H1 (cell line): ENCODE measurements at places on chromosomes 16 and 17.

GRCh38 chr16:50802961-50803360 is 61.1 kb downstream of the CYLD start:
- no peak overlapping the region for H3K27ac ChIP-seq
- no peak for DNase-seq
- no peak overlapping the region for H3K4me3 ChIP-seq
- peaks cover 3% of the 10 kb centered on the region; the same call in 1 of the 2 replicates for H3K4me1 ChIP-seq

GRCh38 chr17:59785091-59785799 is 77.8 kb downstream of the VMP1 start:
- H3K27ac ChIP-seq, result no peak overlapping the region
- no peaks in the 10 kb centered on the region for H3K36me3 ChIP-seq
- no peak for DNase-seq
- H3K4me1 ChIP-seq, result peaks cover 9% of the 10 kb centered on the region; the same call in 1 of the 2 replicates
- no peak overlapping the region for H3K4me3 ChIP-seq

DNA sequence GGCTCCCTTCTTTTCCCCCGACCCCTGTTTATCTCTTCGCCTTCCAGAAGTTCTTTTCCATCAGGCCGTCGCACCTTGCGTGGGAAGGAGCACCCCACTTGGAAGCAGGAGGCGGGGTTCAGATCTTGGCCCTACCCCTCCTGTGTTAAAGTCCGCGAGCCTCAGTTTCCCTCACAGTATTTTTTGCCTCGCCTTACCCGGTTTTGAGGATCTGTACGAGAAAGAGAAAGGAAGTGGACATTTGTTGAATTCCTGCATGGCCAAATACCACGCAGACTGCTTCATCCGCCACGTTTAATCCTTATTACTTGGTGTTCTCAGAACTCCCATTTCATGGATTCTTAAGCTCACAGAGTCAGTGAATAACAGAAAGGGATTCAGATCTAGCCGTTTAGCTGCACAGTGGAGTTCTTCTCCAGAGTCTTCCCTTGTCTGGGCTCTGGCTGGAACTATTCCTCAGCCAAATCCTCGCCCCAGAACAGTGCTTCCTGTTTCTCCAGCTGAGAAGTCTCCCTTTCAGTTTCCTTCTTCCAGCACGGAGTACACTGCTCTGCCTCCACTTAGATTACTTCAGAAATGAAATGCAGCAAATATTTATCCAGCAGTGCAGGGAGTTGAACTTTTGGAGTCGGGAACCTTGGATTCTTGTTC is 590 bp downstream of the TMEM219 start:
- H3K36me3 ChIP-seq, result 0 out of 2 replicates have a peak, but pooled peaks cover 4% of the 10 kb centered on the region
- no peaks in the 10 kb centered on the region for H3K27me3 ChIP-seq
- peaks cover 3% of the 10 kb centered on the region for H3K4me1 ChIP-seq
- peak overlapping the region; percentile 71 for H3K4me3 ChIP-seq
- DNase-seq, result no peak

DNA sequence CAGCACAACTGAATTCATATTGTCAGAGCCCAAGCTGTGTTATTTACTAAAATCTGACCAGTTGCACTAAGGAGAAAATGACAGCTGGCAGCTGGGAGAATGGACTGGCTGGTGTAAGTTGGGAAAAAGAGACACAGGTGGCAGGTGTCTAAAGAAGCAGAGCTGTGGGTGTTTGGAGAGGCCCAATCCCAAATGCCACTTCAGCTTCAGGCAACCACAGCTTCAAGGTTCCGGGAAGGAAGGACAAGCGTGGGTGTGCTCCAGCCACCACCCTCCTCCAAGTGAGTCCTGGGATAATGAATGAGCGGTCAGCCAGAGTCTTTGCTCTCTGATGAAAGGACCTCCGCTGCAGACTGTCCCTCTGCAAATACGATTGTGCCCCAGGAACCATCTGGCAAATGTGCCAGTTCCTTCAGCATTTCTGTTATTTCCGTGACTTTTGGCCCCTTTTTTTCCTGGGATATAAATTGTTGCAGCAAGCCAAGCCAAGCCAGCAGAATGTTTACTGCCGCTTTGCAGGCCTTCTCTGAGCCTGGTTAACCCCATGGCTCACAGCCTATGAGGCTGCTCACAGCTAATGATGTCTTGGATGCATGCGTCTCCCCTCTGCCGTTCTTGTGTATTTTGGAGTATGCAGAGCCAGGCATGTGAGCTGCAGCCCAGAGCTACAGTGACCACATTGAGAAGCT is 9.5 kb upstream of the RHBDL3 start:
- DNase-seq, result no peak
- peaks cover 7% of the 10 kb centered on the region for H3K4me1 ChIP-seq
- H3K27me3 ChIP-seq, result no peaks in the 10 kb centered on the region
- no peaks in the 10 kb centered on the region for H3K36me3 ChIP-seq
- H3K27ac ChIP-seq, result no peak overlapping the region

- no peak for DNase-seq
- H3K36me3 ChIP-seq, result no peaks in the 10 kb centered on the region
- no peaks in the 10 kb centered on the region for H3K27me3 ChIP-seq
- H3K4me3 ChIP-seq, result no peak overlapping the region
Measured at GRCh38 chr17:77622647-77623046, 335.9 kb upstream of the TNRC6C start.

GRCh38 chr17:81998212-81998611 is 20.8 kb downstream of the ASPSCR1 start:
- peaks cover 8% of the 10 kb centered on the region; the same call in 1 of the 2 replicates for H3K4me1 ChIP-seq
- no peak overlapping the region for H3K4me3 ChIP-seq
- no peak for DNase-seq
- no peak overlapping the region for H3K27ac ChIP-seq
- no peaks in the 10 kb centered on the region for H3K27me3 ChIP-seq

GRCh38 chr17:13477180-13477611 is 124.5 kb downstream of the HS3ST3A1 start:
- H3K27ac ChIP-seq, result no peak overlapping the region
- H3K4me3 ChIP-seq, result no peak overlapping the region
- DNase-seq, result no peak
- peaks cover 4% of the 10 kb centered on the region; the same call in 1 of the 2 replicates for H3K36me3 ChIP-seq

- DNase-seq, result peak; percentile 66
- no peak overlapping the region for H3K27ac ChIP-seq
- H3K4me1 ChIP-seq, result peaks cover 6% of the 10 kb centered on the region
- H3K4me3 ChIP-seq, result peak overlapping the region; percentile 7; the same call in 1 of the 2 replicates
- H3K36me3 ChIP-seq, result no peaks in the 10 kb centered on the region
- no peaks in the 10 kb centered on the region for H3K27me3 ChIP-seq
Measured at GRCh38 chr16:19348578-19349315, 63.2 kb downstream of the CLEC19A start.

DNA sequence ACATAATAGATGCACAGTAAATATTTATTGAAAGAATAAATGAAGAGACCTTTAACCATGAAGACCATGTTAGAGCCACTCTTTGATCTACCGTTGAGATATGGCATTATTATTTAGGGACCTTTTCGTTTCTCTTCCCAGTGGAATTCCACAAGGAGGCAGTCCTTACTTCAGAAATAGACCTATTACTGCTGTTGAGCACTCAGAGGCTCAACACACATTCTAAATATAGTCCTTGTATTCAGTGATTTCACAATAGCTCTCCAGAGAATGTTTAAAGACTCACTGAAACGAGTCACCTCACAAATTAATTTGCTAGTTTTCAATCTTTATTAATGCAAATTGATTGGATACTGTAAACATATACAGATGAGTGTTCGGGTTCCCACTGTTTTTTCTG is 603.8 kb downstream of the CDH8 start:
- H3K4me1 ChIP-seq, result no peaks in the 10 kb centered on the region
- H3K36me3 ChIP-seq, result no peaks in the 10 kb centered on the region
- H3K27ac ChIP-seq, result no peak overlapping the region
- no peaks in the 10 kb centered on the region for H3K27me3 ChIP-seq
- no peak for DNase-seq
- no peak overlapping the region for H3K4me3 ChIP-seq

DNA sequence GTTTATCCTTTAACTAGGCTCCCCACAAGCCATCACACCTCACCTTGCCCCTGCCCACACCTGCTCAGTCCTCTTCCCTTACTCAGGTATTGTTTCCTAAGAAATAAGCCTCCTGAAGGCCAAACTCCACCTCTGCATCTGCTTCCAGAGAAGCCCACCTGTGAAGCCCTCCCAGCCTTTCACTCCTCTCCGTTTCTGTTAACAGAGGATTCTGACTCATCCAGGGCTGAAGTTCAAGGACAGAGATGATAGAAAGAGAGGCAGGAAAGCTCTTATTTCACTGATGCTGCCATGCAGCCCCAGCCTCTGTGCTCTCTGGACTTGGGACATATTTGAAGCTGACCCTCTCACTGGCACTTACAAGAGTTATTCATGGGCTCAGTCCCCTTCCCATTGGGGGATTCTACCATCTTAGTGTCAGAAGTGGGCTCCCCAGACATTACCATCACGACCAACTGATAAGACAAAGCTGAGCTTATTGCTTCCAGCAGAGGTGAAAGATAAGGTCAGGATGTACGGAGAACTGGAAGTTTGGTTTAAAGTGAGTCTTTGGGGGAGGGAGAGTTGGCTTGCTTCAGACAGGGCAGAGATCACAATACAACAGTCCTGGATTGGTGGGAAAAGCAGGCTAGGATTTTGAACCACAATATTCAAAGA is 35.3 kb upstream of the XYLT2 start:
- H3K4me3 ChIP-seq, result no peak overlapping the region
- H3K27me3 ChIP-seq, result no peaks in the 10 kb centered on the region
- no peak for DNase-seq
- 0 out of 2 replicates have a peak overlapping the region, but pooled peaks have one; percentile 30 for H3K27ac ChIP-seq

DNA sequence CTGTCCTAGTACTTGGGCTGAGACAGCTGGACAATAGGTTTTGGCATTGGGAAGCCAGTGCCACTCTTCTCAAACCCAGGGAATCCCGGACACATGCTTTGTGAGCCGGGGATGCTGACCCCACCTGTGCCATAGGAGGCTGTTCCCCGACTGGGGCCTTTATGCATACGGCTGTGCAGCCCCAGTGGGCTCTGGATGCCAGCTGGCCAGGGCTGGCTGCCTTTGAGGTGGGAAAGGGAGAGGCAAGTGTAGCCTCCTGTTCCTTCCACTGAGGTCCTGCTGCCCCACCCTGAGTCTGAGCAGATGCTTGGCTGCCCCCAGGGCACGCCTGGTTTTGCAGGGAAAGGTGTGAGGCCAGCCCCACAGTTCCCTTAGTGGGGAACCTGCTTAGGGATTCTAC is 105.7 kb downstream of the CCDC182 start:
- peaks cover 4% of the 10 kb centered on the region for H3K4me1 ChIP-seq
- H3K36me3 ChIP-seq, result no peaks in the 10 kb centered on the region
- DNase-seq, result no peak

DNA sequence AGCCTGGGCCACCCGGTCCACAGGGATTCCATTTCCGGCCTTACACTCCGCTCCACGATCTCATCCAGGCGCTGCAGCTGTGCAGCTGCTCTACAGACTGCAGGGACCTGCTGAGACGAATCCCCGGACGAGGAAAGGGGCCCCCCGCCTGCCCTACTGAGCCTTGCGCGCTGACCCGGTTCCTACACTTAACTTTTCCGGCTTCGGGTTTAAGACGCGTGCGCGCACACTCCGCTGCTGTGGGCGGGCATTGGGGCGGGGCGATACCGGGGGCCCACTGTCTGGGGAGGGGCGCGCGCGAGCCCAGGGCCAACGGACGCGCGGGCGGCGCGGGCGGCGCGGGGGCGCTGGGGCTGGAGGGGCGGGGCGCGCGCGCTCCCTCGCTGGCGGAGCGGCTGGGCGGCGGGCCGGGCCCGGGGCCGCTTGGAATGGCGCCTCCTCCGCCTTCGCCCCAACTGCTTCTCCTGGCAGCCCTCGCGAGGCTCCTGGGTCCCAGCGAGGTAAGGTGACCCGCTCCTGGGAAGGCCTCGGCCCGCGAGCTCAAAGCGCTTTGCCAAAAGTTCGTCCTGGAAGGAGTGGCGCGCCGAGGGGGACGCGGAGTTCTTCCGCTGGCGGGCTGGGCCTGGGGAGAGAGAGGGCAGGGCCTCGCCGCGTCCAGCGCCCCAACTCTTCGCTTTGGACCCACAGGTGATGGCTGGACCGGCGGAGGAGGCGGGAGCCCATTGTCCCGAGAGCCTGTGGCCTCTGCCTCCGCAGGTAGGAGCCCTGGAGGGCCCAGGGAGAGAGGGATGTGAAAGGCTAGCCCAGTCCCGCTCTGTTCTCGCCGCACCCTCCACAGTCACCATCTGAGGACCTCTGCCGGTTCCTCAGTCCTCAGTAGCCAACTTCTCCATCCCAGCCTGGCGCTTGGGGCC is at the start of gene TP53I13:
TP53I13 (plus strand) TSS at position 371 of the 914 bp plus-strand sequence; CDS start at position 429, 58 bp downstream.
- H3K36me3 ChIP-seq, result no peaks in the 10 kb centered on the region
- DNase-seq, result no peak
- peak within 1 kb of the TSS; percentile 75 for H3K4me3 ChIP-seq
- H3K27me3 ChIP-seq, result peaks cover 48% of the 10 kb centered on the region
- peaks cover 6% of the 10 kb centered on the region for H3K4me1 ChIP-seq

DNA sequence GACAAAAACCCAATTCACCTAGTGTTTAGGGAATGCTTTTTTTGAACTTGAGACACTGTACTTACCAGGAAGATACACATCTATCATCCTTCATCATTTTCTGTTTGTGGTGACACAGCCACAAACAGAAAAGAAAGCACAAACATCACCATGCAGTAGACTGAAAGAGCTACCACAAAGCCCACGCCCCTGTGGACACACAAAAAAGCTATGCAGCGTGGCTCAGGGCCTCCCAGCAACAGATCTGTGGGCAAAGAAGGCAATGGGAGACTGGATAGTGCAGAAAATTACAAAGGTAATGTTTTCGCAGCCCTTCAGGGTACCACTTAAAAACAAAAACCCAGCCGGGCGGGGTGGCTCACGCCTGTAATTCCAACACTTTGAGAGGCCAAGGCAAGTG is 9.6 kb downstream of the COTL1 start:
- no peak overlapping the region for H3K4me3 ChIP-seq
- no peaks in the 10 kb centered on the region for H3K4me1 ChIP-seq
- no peak for DNase-seq

DNA sequence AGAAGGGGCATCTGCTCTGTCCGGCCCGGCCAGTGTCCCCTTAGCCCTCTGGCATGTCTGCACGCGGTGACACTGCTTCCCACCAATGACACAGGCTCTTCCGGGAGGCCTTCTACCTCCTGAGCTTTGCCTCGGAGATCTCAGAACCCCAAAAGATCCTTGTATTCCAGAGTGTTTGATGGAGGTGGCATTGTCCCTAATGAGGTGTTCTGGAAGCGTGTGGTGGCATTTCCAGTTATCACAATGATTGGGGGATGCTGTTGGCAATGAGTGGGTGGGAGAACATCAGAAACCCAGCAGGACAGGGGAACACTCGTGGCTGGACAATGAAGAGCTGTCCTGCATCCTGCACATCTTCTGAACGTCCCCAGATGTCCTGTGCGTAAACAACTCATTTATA is 198.0 kb downstream of the XYLT1 start:
- no peak overlapping the region for H3K27ac ChIP-seq
- H3K4me1 ChIP-seq, result no peaks in the 10 kb centered on the region; the same call in 1 of the 2 replicates
- DNase-seq, result no peak
- no peaks in the 10 kb centered on the region for H3K36me3 ChIP-seq
- H3K4me3 ChIP-seq, result no peak overlapping the region

- H3K36me3 ChIP-seq, result no peaks in the 10 kb centered on the region
- no peaks in the 10 kb centered on the region for H3K4me1 ChIP-seq
- H3K4me3 ChIP-seq, result no peak overlapping the region
- no peak for DNase-seq
Measured at GRCh38 chr17:82670661-82671450, 22.6 kb upstream of the WDR45B start.

- H3K27me3 ChIP-seq, result no peaks in the 10 kb centered on the region
- no peaks in the 10 kb centered on the region for H3K4me1 ChIP-seq
- no peak for DNase-seq
- H3K27ac ChIP-seq, result no peak overlapping the region
Measured at GRCh38 chr16:20612551-20613480, 36.6 kb upstream of the ACSM2B start.

- H3K27ac ChIP-seq, result no peak overlapping the region
- peaks cover 18% of the 10 kb centered on the region for H3K4me1 ChIP-seq
- H3K4me3 ChIP-seq, result no peak overlapping the region
- peaks cover 12% of the 10 kb centered on the region for H3K36me3 ChIP-seq
Measured at GRCh38 chr17:43018932-43019331, 3.3 kb downstream of the VAT1 start.
